ENCODE measurements at places on chromosomes 3 and 15.
A peak's percentile ranks its signal among the peaks of the same experiment; 100 is the strongest.

DNA sequence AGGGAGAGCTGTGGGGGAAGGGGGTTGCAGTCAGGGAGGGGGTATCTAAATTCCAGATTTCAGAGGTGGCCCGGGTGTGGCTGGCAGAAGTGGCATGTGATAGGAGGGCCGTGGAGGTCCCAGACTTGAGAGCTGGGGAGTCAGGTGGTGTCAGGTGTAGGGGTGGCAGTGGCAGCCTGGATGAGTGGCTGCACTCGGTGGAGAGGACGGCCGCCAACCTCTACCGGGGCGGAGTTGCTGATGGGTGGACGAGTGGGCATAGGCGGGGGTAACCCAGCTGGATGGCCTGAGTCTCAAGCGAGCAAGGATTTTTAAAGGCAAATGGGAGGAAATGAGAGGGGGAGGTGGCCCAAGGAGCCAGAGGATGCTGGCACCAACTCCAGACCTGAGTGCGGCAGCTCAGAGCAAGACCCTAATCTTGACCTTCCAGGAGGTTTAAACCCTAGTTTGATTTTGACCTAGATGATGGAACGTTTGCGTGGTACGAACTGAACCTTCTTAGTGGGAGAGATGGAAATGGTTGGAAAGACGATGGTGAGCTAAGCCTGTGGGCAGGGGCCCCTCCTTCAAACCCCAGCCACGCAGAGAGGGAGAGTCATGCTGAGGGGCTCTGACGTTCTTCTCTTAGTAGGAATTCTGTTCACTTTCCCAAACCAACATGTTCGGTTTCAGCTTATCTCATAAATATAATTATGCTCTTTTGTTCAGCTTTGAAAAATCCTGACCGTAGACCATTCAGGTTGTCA is 8.0 kb downstream of the TRAK1 start:
- peak; percentile 49 for DNase-seq

DNA sequence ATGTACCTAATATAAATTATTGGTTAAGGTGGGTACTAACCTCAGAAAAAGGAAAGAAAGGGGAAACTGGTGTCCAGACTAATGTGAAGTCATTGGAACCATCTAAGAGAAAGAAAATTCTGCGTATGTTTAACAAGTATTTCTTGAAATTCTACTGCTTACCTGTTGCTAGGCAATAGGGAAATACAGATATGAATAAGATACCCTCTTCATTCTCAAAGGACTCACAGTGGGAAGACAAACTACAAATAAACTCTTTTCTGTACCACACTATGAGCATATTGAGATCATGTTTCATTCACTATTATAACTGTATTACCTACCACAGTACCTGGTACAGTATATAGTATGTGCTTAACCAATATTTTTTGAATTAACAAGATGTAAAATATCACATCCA is 140.5 kb upstream of the MLF1 start:
- DNase-seq: no peak

- DNase-seq: no peak
Observed at GRCh38 chr15:38299216-38299615, 46.6 kb downstream of the SPRED1 start.

- no peak for DNase-seq
Observed at GRCh38 chr3:16795581-16795980, 89.2 kb upstream of the PLCL2 start.

GRCh38 chr15:70147778-70148177 is 50.1 kb upstream of the TLE3 start:
- no peak for DNase-seq

DNA sequence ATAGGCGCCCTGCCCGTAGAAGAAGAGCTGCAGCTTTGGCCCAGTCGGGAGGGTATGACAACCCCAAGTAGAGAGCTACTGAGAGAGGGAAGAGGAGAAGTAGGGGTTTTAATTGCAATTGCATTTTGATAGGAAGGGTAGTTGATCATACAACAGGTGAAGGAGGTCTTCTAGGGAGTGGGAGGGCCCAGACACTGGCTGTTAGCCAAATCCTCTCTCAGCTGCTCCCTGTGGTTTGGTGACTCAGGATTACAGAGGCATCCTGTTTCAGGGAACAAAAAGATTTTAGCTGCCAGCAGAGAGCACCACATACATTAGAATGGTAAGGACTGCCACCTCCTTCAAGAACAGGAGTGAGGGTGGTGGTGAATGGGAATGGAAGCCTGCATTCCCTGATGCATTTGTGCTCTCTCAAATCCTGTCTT is 408.9 kb upstream of the THBS1 start:
- peak; percentile 60 for DNase-seq

GRCh38 chr3:158384019-158384418 is 187.0 kb upstream of the MLF1 start:
- no peak for DNase-seq

DNA sequence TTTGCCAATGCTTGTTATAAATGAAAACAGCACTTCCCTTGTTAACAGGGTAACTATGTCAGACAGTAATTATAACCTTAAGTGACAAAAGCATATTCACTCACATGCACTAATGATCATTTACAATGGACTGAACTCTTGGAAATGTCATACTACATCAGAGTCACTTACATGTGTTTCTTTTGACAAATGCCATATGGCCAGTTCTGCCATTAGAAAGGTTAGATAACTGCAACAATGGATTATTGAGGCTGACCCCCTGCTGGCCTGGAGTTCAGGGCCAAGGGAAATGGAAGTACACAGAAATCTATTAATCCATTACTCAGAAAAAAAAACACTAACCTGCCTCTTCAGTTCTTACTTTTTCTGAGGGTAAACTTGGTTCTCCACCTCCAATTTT is 313.4 kb downstream of the CNTN3 start:
- no peak for DNase-seq
